Stimulated activated CD4-positive, alpha-beta T cell treated with anti-CD3 and anti-CD28 coated beads, TNF-alpha, amount 100 ng/mL, for 24 hours (primary cell): ENCODE measurements at places on chromosomes 7 and 10.

- DNase-seq, result no peak
Observed at GRCh38 chr10:27526242-27526641, 22.1 kb downstream of the RAB18 start.

GRCh38 chr10:62446627-62447026 is 72.5 kb downstream of the ZNF365 start:
- DNase-seq, result no peak

DNA sequence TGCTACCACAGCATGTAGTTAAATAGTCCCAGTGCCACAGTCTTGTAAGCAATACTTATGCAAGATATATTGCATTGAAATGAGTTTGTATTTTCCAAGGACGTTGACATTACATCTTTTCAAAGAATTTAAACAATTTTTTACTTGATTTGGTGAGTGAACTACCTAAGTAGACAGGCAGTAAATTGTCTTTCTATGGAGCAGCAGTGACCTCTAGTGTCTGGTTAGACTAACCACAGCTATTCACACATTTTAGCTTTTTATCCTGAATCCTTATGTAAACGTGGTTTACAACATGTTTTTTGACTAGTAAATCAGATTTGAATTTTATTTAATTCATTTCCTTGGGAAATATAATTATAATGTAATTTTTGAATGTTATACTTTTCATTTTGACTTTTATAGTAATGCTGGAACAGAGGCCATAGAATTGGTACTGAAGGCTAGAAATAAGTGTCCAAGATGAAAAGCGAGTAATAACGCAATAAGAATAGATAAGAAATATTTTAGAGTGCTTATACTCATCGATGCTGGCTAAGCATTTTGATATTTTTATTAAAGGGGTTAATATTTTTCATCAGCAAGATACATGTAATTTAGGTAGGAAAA is 5.6 kb downstream of the LRRTM3 start:
- no peak for DNase-seq

GRCh38 chr10:36808625-36809362 is 316.6 kb upstream of the ANKRD30A start:
- DNase-seq, result no peak

- DNase-seq, result no peak
Observed at GRCh38 chr7:136446751-136447150, 421.7 kb upstream of the CHRM2 start.

- DNase-seq, result no peak
Observed at GRCh38 chr7:93374345-93374940, 142.3 kb downstream of the VPS50 start.

GRCh38 chr7:6614953-6615722 is at the start of gene ZNF853:
Gene ZNF853 (plus strand): TSS chr7:6615610. CDS start chr7:6616175, 565 bp downstream.
- no peak for DNase-seq

DNA sequence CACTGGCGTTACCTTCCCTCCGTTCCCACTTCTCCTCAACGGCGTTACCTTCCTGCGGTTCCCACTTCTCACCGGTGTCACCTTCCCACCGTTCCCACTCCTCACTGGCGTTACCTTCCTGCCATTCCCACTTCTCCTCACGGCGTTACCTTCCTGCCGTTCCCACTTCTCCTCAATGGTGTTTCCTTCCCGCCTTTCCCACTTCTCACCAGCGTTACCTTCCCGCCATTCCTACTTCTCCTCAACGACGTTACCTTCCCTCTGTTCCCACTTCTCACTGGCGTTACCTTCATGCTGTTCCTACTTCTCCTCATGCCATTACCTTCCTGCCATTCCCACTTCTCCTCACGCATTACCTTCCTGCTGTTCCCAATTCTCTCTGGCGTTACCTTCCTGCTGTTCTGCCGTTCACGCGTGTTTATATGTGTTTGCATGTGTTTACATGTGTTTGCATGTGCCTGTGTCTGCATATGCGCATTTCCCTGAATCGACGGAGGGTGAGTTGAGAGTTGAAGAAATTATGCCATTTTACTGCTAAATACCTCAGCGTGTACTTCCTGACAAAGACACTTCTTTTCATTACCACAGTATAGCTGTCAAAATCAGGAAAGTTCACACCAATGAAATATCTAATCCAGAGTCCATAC is 23.2 kb upstream of the CFAP46 start:
- no peak for DNase-seq

DNA sequence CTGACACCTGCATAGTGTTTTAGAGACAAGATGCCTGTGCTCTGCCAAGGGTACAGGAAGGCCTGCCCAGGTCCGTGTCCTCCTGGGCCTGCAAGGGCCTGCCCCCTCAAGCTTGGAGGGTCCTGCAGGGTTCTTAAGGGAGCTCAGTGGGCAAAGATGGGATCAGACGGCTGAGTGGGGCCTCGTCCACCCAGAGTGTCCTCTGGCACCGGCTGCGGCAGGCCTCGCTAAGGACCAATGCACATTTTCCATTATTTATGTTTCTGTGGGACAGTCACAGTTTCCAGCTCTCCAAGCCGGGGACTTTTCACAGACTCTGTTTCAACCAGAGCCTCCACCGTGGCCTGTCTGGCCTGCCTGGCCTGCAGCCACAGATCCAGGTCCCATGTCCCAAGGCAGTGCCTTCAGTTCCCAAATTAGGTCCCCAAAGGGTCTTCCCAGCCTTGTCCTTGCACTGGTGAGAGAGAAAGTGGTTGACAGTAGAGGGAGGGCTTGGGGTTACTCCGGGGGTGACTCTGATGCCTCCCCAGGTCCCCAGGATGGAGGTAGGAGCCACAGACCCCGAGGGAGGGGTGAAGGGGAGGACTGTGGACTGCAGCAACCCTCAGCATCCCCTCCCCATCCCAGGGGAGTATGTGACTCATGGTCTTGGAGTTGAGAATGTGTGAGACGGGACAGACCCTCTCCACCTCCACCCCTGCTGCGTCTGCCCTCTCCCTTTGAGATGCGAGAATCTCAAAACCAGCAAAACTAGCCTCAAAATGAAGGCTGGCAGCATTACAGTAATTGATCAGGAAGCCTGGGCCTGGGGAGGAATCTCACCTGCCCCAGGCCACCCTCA is 14.8 kb downstream of the MYL10 start:
- no peak for DNase-seq

DNA sequence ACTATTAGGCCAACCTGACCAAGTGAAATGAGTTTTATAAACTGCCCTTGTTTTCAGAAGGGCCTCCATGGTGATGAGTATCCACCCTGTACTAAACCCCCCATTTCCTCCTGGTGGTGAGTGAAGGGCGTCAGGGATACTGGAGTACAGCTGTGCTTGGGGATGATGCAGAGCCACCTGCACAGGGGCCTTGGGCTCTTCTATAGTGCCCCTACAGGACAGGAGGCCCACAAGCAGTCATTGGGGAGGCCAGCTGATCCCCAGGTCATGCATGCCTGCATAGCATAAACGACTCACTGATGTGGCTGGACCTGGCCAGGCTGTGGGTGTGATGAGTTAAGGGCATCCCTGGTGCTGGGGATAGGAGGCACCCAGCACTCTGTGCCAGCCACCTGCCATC is 114.1 kb upstream of the CELF2 start:
- DNase-seq, result no peak

- DNase-seq, result no peak
Observed at GRCh38 chr10:124957404-124957947, 15.6 kb downstream of the ZRANB1 start.

- no peak for DNase-seq
Observed at GRCh38 chr10:86540016-86540415, 18.4 kb upstream of the WAPL start.

GRCh38 chr7:106657085-106657991 is 3.6 kb downstream of the CCDC71L start:
- DNase-seq, result no peak

DNA sequence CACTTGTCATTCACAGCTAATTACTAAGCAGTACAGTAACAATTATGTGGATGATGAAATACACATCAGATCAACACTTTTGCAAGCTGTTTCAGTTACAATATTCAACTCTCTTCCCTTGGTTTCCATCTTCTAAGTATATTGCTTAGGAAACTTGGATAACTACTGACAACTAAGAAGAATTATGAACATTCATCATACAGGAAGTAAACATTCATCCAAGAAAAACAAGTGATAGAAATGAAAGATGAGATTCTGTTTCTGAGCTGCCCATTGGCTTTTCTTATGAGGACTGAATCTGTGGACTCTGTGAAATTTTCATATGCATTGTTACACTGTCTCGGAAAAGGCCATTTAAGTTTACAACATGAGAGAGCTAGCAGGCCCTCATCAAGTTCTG is 240.2 kb downstream of the PRKG1 start:
- no peak for DNase-seq

GRCh38 chr7:127250312-127251035 is 2.3 kb downstream of the GRM8 start:
- no peak for DNase-seq

- no peak for DNase-seq
Observed at GRCh38 chr10:114188001-114188400, 8.8 kb downstream of the TDRD1 start.

DNA sequence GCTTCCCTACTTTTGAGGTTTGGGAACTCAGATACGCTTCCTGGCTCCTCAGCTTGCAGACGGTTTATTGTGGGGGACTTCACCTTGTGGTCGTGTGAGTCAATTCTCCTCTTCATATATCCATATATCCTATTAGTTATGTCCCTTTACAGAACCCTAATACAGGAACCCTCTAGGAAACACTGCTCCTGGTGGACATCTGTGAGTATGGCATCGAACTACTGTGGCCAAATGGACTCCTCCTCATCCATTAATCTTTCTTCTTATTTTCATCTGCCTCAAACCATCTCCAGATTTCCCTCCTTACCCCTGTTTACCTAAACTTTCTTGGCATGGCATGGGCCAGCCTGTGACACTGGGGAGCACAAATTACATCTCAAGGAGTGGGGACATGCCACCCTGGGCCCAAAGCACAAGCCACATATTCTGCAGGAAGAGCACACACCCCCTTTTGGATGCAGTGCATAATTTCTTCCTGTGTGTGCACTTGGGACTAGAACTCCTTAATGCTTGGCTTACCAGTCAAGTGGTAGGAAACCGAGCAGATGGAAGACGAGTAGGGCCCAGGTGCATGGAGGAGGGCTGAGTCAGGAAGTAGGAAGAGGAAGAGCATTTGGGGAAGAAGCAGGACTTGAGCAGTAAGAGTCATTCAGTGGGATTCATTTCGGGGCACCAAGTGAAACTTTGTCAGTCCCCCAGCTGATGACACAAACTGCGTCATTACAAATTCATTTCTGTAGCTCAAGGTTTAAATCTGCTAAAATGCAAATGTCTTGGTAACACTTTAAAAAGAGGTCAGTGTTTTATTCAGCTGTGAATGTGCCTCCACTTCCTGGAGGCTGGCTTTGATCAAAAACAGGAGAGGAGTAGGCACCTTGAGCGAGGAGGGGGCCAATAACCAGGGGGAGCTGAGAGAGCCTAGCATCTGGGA is 80.8 kb upstream of the PLXNA4 start:
- DNase-seq, result no peak

DNA sequence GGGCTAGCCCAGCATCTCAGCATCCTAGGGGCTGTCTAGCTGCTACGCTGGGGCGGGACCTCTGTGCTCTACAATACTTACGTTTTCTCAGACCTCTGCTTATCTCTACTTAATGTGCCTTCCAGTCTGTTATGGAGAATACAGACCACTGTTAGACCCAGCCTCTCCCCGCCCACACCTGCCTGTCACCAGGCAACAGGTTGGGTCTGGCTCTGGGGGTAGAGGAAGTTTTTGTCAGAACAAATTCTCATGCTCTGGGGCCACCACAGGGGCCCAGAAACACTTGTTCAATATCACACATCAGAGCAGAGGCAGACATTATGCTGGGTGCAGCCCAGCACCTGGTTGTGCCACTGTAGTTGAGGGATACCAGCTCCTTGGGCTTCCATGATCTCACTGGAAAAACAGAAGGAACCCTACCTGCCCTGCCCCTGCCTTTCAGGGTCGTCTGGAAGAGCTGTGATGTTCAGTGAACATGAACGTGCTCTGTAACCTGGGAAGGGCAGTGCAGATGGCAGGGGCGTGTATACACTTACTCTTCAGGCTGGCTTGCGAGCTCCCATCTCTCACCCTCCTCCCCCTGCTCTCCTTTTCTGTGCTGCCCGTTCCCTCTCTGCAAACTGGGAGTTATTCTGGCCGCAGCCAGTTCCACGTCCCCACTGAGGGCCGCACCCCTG is 135.2 kb upstream of the PODXL start:
- no peak for DNase-seq

GRCh38 chr7:13979671-13980435 is 9.6 kb downstream of the ETV1 start:
- DNase-seq, result no peak

GRCh38 chr7:52685333-52685732 is 350.1 kb upstream of the POM121L12 start:
- DNase-seq, result no peak

- DNase-seq, result no peak
Observed at GRCh38 chr7:3725155-3726059, 424.4 kb downstream of the SDK1 start.

- DNase-seq, result no peak
Observed at GRCh38 chr10:126783806-126784557, 113.5 kb upstream of the C10orf90 start.

- no peak for DNase-seq
Observed at GRCh38 chr7:131945313-131945911, 389.0 kb upstream of the PODXL start.

DNA sequence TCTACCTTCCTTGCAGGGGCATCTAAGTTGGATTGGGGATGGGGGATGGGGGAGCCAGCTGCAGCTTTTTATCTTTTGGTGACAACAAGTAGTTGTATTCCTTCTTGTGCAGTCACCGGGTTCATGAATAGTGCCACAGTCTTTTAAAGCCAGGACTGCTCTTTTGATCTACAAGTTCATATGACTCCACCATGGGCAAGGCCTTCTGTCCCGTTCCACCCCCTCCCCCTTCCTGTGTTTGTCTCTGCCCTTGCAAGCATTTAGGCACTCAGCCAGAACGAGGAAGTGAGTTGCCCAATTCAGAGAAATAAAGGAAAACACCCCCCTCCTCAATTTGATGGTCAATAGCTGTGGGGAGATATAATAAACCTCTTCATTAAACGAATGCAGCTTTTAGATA is 44.8 kb upstream of the EGR2 start:
- no peak for DNase-seq

GRCh38 chr7:33748793-33749192 is 156.5 kb upstream of the BMPER start:
- DNase-seq, result no peak

GRCh38 chr7:137337902-137338301 is 5.6 kb downstream of the PTN start:
- no peak for DNase-seq
